Pulmonary artery endothelial cell (primary cell): ENCODE measurements at places on chromosomes 4 and X. TPM values are rescaled to one million over a fixed set of nuclear protein-coding genes. Genes with fewer than 3 reads are reported as not detected.

Gene PAK3
- total RNA-seq, result 0.26 and 1.5 TPM in 2 replicates

Gene CYTL1
- 34.6 and 81.9 TPM in 2 replicates for total RNA-seq

Gene NEXMIF
- under 0.01 TPM in 1 of 2 replicates, not detected in the other for total RNA-seq

Gene HS3ST1
- 2.5 and 5.3 TPM in 2 replicates for total RNA-seq

Gene TENM3
- total RNA-seq, result 17.8 and 26.4 TPM in 2 replicates
